ENCODE measurements at places on chromosomes 2 and 18. TPM values are rescaled to one million over a fixed set of nuclear protein-coding genes. Genes with fewer than 3 reads are reported as not detected.

DNA sequence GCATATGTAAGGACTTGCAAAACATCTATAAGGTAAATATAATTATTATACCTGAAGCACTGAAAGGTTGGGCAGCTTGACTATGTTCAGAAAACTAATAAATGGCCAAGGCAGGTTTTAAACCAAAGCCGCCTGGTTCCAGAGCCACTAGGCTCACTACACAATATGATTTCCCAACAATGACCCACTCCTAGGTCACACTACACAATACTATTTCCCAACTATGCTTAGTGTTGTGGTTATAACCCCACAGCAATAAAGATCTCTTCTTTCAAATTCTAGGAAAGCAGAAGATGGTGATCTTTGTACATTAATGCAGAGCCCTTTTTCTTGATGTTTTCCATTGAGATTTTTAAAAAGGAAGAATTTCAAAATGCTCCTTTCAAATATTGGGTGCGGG lies 180.4 kb downstream of the CYRIA start:
- DNase-seq: no peak

DNA sequence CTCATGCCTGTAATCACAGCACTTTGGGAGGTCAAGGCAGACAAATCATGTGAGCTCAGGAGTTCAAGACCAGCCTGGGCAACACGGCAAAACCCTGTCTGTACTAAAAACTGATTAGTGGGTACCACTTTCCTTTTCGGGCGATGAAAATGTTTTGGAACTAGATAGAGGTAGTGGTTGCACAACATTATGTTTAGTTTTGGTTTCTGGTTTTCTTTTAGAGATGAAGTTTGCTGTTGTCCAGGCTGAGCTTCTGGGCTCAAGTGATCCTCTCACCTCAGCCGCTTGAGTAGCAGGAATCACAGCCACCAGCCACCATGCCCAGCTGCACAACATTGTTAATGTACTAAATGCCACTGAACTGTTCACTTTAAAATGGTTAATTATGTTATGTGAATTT lies 27.6 kb downstream of the AAK1 start:
- no peak for DNase-seq

DNA sequence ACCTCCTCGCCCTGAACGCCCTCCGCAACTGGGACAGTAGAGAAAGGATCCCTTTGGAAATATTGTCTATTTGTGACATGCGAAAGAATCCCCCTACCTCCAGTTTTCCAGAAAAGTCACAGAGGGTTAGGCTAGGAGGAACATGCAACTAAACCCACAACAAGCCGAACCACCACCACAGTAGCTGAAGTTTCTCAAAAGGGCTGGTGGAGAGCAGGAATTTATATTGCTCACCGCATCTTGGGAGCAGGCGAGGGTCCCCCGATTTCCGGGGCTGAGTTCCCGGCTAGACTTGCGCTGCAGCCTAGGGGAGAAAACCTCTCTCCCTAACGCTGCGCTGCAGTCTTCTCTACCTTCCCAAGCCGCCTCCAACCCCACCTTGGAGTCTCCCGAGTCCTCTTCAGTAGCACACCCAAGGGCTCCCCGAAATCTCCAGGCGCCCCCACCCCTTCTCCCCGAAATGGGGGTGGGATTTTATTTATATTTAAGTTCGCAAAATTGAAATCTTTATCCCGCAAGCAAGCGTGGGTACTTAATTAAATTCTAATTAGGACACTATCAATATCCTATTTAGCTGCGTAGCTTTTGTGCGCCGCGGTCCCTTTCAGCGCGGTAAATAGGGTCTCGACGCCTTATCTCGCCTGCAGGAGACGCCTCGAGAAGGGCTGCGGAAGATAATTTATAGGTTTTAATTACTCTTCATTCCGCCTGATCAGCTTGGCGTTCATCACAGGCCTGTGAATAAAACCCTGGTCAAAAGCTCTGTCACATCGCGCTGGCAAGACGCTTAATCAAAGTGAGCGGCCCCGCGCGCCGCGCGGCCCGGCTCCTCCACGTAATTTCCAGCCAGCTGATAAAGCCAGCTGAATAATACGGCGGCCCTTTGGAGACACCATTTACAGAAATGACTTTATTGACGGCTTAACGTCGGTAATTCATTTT lies 2.0 kb upstream of the EN1 start:
- no peak for DNase-seq

- no peak for DNase-seq
These were observed 665 bp upstream of the HRH4 start for GRCh38 chr18:24459772-24460171.

- no peak for DNase-seq
These were observed 1.0 kb upstream of the KYNU start for GRCh38 chr2:142876423-142876822.

DNA sequence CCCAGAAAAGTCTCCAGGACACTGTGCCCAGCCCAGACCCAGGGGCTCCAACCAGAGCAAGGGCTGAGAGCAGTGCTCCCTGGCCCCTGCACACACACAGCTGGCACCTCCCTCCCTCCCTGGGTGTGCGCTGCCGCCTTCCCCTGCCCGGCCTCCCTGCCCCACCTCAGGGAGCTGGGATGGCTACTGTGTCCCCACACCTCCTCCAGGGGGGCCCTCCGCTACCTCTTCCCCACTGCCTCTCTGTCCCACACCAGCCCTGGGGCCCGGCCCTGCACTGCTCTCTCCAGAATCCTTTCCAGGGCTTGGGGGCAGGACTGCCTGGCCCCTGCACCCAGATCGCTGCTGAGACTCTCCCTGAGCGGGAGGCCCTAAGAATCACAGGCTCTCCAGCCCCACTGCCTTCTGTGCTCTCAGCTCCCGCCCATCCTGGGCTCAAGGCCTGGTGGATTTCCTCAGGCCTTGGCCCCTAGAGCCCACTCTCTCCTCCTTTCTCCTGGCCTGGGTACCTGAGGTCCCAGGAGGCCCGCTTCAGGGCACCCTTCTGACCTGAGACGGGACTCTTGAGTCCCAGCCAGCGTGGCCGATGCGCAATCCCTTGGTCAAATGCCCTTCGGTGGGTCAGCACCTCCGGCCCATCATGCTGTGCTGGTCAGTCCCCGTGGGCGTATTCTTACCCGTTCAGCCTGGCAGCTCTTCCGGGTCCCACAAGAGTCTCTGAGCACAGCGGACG lies 276.8 kb upstream of the HDAC4 start:
- no peak for DNase-seq

DNA sequence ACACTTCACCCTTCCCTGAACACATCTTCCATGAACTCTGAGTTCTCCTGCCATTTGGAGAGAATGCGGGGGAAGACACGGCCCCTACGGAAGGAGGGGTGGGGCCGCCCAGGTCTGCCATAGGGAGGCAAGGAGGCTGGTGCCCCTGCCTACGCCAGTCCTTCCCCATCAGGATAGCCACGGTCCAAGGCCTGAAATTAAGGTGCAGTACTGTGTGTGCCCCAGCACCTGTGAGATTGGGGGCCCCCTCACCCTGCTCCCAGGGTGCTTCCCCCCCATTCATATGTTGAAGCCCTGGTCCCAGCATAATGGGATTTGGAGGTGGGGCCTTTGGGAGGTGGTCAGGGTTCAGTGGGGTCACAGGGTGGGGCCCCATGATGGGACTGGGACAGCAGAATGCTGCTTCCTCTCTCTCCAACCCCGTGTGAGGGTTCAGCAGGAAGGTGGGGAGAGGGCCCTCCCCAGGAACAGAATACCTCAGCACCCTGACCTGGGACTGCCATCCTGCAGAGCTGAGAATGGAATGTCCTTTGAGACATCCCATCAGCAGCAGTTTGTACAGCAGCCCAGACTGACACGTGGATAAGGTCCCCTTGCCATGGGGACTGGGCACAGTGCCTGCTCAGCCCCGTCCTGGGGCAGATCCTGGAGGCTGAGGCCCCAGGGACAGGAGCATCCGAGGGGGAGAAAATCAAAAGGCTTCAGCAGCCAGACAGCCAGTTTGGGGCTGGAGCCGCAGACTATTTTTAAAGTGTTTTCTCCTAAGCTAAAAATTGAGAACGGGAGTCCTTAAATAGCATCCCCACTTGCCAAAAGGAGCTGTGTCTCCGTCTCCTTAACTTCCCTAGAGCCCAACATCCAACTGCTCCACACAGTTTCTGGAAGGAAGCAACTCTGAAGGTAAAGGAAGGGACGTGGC lies 105.1 kb downstream of the NDUFA10 start:
- no peak for DNase-seq

- DNase-seq: no peak
These were observed 24.8 kb downstream of the SANBR start for GRCh38 chr2:61090386-61090921.

GRCh38 chr2:163692611-163693482 lies 43.0 kb downstream of the FIGN start:
- DNase-seq: no peak

DNA sequence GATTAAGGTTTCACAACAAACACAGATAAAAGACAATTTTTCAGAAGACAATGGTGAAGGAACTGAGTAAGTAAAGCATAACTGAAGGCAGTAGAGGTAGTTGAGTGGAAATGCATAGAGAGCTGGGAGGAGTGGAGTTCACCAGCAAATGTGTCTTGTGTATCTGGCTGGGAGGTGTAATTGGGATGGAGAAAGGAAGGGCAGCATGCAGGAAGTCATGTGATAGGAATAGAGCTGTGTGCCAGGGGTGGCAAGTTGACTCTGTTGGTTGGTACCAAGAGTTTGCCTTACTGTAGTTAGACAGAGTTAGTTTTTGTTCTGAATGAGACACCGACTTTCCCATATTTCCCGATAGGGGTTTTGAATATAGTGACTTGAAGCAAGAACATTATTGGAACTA lies 56.3 kb downstream of the FMNL2 start:
- DNase-seq: no peak

DNA sequence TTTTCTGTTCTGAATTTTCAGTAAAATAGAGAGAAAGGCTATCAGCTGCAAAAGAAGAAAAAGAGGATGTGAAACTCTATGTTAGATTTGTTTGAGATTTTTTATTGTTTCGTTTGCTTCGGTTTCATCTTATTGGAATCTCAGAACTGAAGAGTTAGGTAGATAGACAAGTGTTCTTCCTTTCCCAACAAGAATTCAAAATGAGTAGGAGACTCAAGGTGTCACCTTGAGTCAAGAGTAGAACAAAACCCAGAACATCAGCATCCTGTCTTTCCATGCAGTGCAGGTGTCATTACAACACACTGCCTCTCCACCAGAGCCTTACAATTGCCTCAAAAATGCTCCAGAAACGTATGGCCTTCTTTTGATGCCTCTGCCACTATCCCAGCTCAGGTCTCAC lies 21.1 kb downstream of the NBAS start:
- no peak for DNase-seq

DNA sequence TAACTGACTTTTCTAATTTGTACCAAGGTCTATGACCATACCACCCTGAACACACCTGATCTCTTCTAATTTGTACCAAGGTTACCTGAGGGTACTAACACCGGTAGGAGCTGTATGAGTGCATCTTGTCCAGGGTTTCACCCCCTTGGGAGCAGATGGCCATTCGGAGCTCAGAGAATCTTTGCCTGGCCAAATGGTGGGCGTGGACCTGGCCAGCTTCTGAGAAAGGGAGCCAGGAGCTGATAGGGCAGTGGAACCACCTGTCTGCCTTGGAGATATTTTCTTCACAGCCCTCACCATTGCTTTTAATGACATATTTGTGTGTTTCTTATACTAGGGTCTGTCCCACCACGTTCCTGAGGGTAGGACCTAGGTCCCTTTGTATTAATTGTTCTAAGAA lies 188.9 kb downstream of the LDLRAD4 start:
- DNase-seq: no peak

GRCh38 chr2:218658671-218659257 lies 659 bp downstream of the ZNF142 start:
- DNase-seq: peak; percentile 63

MARCHF4 gene
- 0.25 TPM for total RNA-seq
